Activated CD8-positive, alpha-beta memory T cell treated with anti-CD3 and anti-CD28 coated beads for 4 hours (primary cell): ENCODE measurements at places on chromosomes 4 and X.

- no peak for DNase-seq
Measured at GRCh38 chr4:22869235-22869634, 176.5 kb downstream of the GBA3 start.

GRCh38 chrX:107805179-107805578 lies 20.5 kb upstream of the MID2 start:
- DNase-seq = no peak

DNA sequence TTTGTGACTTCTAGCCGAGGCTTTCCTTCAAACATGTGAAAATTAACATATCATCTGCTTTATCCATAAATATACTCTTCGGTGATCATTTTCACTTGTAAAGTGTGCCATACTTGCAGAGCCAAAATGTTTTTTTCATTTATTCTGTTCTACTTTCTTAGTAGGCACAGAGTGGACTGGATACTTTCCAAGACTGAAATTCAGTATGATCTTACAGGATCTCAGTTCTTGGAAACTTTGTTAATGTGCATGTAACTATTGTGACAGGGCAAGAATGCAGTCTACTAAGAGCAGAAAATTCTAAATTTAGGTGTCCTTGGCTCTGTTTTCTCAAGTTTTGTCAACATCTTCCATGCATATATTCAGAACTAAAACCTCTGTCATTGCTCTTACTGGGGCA lies 284.9 kb downstream of the TEX13A start:
- DNase-seq = no peak

GRCh38 chr4:78129383-78130108 lies 72.4 kb downstream of the FRAS1 start:
- DNase-seq = no peak

- no peak for DNase-seq
Measured at GRCh38 chrX:29617725-29618124, 597.6 kb upstream of the MAGEB2 start.

DNA sequence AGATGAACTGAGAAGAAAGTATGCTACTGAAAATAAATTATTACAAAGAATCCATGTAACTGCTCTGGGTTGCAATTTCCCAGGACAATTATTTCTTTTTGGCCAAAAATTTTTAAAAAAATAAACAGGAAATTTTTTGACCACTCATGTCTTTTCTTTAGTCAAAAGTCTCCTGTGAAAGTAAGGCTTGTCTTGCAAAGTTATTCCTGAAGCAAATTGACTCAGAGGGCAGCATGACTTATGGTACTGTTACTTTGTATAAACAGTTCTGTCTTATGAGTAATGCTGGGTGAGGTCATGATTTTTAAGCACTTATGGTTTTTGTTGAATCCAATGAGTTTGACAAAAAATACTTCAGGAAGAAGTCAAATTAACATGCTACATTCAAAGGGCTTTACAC lies 292.8 kb upstream of the ARSJ start:
- no peak for DNase-seq

- no peak for DNase-seq
Measured at GRCh38 chr4:139857977-139858376, 192.4 kb downstream of the MGST2 start.

- no peak for DNase-seq
Measured at GRCh38 chr4:172982151-172982590, 186.4 kb upstream of the GALNT7 start.

DNA sequence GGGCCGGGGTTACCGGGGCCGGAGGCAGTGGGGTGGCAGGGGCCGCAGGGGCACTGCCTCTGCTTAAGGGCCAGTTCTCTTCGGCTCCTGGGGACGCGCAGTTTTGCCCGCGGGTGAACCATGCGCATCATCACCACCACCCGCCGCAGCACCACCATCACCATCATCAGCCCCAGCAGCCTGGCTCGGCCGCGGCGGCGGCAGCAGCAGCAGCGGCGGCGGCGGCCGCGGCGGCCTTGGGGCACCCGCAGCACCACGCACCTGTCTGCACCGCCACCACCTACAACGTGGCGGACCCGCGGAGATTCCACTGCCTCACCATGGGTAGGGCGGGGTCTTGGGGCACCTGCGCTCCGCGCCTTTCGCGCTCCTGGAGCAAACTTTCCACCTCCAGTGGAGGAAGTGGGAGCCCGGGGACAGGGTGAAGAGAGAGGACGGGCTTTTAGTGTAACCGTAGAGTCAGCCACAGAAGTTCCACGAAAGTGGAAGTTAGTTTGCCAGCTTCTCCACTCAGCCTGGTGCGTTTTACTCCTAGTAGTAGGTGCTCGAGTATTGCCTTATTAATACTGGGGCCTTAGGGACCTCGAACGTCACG lies 729 bp downstream of the GSX2 start:
- no peak for DNase-seq

GRCh38 chr4:39259571-39260330 lies 77.4 kb downstream of the WDR19 start:
- no peak for DNase-seq

- DNase-seq = no peak
Measured at GRCh38 chrX:34586936-34587335, 70.1 kb downstream of the TMEM47 start.

DNA sequence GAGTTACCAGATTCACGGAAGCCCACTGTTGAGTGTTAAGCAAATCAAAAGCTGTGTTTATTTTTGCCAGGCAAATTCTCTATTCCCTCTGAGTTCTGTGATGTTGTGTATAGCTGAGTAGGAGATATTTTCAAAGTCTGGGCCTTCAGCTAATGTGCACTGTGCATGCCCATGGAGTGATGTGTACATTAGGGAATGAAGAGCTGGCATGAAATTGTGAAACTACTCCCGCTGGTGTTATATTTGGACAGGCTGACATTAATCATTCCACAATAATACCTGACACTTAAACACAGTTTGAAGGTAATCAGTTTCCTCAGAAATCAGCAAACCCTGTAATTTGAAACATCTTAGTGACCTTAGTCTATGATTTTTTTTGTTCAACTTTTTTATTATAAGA lies 88.1 kb upstream of the MBNL3 start:
- DNase-seq = no peak

DNA sequence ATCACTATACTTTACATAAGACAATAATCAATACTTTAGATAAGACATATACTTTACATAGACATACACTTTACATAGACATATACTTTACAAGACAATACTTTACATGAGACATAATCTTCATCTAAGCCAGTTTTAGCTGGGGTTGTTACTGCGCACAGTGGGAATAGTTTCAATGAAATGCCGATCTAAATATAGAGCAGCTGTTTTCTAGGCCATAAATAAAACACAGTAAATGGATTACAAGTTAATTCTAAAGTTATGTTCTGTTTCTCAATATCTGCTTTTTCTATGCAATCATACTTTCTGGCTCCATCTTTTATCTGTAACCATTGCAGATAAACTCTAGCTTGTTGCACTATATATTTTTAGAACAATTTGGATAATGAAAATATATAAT lies 1470.6 kb upstream of the PABPC4L start:
- DNase-seq = no peak

- DNase-seq = no peak
Measured at GRCh38 chrX:68710870-68711576, 63.6 kb downstream of the STARD8 start.

GRCh38 chrX:43813319-43813718 lies 68.9 kb downstream of the MAOB start:
- DNase-seq = no peak

- no peak for DNase-seq
Measured at GRCh38 chr4:72555377-72555831, 13.6 kb downstream of the ADAMTS3 start.

- no peak for DNase-seq
Measured at GRCh38 chr4:113977526-113977855, 2.0 kb downstream of the ARSJ start.

DNA sequence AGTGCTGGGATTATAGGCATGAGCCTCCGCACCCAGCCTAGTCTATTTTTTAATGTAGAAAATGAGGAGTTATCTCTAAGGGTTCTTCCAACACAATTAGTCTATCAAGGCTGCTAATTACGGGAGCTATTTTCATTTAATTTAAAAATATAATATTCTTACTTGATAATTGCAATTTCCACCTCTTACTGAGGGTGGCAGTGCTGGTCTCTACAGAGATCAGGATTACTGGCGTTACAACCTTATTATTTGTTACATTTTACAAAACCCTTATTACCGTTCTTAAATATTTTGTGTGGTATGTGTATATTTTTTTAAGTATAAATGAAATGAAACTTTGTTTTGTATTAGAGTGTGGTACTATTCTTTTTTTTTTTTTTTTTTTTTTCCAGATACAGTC lies 17.6 kb upstream of the GK start:
- no peak for DNase-seq
